Anterior cingulate cortex (tissue), 58 donors: ENCODE measurements at places on chromosomes 1 and 21.

GRCh38 chr1:208030288-208031091 lies 119.6 kb upstream of the CD34 start:
- no peak for DNase-seq

DNA sequence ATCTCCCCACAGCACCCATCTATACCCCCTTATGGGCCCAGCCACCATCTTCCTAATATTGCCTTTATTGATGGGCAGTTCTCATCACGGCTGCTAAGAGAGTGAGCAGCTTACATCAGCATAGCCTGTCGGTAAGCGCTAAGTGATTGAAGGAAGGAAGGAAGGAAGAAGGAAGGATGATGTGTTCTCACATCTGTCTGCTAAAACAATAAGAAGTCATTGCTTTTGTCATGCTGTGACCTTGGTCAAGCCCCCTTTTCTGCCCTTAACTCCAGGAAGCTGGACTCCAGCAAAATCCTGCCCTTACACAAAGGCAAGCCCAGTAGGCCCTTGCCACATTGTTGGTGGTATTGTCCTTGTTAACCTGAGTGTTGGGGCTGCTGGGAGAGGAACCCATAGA lies 165.0 kb downstream of the ETS2 start:
- DNase-seq = no peak

- no peak for DNase-seq
These were observed 113.5 kb downstream of the NTNG1 start for GRCh38 chr1:107254306-107254705.

- DNase-seq = no peak
These were observed 35.9 kb upstream of the PTGFRN start for GRCh38 chr1:116873680-116874271.

GRCh38 chr1:214708321-214708955 lies 105.4 kb downstream of the CENPF start:
- no peak for DNase-seq

- DNase-seq = no peak
These were observed 45.0 kb downstream of the VAV3 start for GRCh38 chr1:107919953-107920352.

- no peak for DNase-seq
These were observed 133.3 kb downstream of the PGBD5 start for GRCh38 chr1:230292689-230293389.

- DNase-seq = no peak
These were observed 707.2 kb upstream of the ADAMTS5 start for GRCh38 chr21:27674041-27674615.

- DNase-seq = no peak
These were observed 90.5 kb downstream of the NMNAT2 start for GRCh38 chr1:183327434-183328290.

GRCh38 chr1:88774151-88774556 lies 90.1 kb downstream of the PKN2 start:
- DNase-seq = no peak

GRCh38 chr1:53309802-53310201 lies 18.1 kb downstream of the LRP8 start:
- DNase-seq = no peak

DNA sequence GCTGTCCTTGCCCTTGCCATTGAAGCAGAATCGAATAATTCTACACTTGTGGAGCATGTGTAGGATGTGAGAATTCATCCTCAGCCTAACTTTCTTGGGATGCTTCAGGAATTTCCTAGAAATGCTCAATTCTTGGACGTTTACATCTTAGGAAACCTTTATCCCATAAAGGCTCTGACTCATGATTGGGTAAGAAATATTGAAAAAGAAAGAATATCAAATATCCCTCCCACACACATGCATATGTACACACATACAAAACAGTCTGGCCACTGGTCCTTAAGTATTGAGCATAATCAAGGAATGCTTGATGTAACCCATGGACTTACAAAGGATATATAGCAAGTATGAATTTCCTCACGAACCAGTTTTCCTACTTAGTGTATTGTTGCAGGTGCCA lies 83.9 kb upstream of the IPO9 start:
- DNase-seq = no peak

DNA sequence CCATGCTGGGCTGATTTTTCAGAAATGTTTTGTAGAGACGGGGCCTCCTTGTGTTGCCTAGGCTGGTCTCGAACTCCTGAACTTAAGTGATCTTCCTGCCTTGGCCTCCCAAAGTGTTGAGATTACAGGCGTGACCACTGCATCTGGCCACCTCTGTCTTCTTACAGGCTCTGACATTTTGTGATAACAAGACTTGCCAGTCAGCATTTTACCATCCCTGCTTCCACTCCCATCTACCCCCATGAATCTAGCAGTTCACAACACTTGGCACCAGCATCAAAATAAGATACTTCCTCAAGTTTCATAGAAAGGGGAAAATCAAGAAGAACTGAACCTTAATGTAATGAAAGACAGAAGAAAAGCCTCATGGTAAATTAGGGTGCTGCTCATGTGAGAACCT lies 32.4 kb downstream of the SLC35F3 start:
- DNase-seq = no peak

DNA sequence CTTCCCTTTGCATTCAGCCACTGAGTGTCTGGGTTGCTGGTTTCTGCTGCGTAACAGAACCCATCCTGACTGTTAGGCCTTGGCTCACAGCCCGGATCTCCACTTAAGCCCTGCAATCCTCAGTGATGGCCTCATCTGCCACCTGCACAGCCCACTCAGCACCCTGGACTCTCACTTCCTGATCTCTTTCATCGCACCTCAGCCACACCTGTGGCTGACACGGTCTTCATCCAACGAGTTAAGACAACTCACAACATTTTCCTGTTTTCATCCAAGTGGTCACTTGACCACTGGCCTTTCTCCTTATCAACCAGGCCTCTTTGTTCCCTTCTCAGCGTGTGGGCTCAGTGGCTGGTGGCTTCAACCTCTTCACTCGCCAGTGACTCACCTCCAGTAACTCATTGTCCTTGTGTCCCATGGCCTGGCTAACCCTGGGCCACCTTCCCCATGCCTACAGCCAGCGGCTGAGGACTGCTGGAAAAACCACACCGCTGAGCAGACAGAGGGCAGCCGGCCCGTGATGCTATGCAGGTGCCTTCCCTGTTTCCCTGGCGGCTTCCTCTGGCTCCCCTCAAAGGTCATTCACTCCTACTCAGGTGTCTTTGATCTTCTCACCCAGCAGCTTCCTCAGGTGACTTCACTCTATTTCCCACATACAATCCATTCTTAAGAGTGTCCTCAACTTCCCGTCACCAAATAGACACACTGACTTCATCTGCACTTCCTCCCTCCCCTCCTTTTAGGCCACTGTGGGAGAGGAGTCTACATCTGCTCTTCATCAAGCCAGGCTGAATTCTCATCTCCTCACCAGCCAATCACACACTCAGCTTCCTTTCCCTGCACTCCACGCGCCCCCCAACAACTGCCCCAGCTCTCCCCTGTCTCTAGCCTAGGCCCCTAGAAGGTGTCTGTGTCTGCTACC lies 19.9 kb upstream of the EDN2 start:
- DNase-seq = no peak

DNA sequence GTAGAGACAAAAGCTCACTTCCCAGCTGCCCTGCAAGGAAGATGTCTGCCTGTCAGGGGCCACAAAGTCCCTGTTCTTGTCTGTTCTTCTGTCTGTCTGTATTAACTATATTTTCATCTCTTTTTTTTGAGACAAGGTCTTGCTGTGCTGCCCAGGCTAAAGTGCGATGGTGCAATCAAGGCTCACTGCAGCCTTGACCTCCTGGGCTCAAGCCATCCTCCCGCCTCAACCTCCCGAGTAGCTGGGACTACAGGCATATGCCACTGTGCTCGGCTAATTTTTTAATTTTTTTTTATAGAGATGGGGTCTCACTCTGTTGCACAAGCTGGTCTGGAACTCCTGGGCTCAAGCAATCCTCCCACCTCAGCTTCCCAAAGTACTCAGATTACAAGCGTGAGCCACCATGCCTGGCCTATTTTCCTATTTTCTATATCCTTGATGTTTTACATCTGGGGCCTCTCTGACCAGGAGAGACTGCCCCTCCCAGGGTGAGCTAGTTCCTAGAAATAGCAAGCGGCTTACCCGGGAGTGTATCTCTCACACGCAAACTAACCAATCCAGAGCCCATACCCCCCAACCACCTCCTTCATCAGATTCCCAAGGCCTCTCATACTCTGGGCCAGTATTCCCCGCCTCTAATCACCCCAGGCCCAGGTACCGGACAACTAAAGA lies 5.4 kb upstream of the KLHDC7A start:
- DNase-seq = no peak

- no peak for DNase-seq
These were observed 18.1 kb downstream of the USP48 start for GRCh38 chr1:21764615-21765423.

GRCh38 chr1:226497276-226497833 lies 51.2 kb upstream of the STUM start:
- no peak for DNase-seq

GRCh38 chr1:226687426-226687825 lies 51.7 kb downstream of the ITPKB start:
- DNase-seq = peak; percentile 40

DNA sequence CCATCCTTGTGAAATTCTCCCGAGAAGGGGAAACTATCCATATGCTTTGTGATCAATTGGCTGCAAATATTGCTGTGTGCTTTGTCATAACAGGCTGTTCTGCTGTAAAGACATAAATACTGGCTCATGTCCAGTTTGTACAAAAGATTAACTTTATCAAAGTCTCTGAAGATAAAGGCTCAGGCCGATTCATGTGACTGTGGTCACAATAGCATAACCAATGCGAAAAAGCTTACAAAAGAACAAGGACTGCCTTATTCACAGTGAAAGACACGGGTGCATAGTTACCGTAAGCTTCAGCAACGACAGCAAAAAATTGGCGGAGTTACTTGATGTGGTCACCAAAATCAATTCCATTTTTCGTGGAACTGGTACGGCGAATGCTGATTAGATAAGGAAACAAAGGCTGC lies 173.6 kb upstream of the CHRM3 start:
- DNase-seq = peak; percentile 1

DNA sequence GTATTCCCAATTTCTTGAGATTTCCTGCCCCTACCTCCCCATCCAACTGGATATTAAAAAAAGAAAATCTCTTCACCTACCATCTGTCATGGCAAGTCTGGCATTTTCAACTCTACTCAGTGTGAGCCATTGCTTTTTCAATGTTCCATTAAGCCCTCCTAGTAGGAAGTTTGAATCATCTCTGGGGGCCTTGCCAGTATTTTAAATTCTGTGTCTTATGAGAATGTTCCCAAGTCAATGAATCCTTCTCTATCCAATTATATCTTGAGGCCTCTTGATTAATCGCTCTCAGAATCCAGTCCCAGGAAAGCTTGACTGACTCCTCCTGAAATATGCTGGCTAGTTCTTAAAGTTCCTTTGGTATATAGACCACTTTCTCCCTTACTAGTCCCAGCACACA lies 91.5 kb downstream of the NGF start:
- DNase-seq = no peak

- DNase-seq = no peak
These were observed 1.8 kb upstream of the WLS start for GRCh38 chr1:68234094-68234493.

DNA sequence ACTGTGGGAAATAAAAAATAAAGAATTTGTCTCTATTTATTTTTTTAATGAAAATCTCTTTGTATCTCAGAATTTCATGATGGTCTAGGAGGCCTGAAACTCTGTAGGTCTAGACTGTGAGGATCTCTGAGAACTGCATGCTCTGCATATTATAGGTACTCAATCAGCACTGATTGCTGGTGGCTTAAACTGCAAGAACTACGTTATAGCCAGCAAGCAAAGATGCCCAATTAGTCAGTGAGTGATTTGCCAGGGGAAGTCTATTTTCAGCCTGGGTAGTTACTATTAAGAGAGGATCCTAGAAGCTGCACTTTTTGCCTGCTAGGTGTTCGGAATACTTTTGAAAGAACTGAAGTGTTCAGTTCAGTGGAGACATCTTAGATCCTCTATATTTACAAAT lies 87.4 kb downstream of the GPR52 start:
- no peak for DNase-seq

GRCh38 chr1:52707927-52708655 lies 9.9 kb upstream of the COA7 start:
- no peak for DNase-seq

DNA sequence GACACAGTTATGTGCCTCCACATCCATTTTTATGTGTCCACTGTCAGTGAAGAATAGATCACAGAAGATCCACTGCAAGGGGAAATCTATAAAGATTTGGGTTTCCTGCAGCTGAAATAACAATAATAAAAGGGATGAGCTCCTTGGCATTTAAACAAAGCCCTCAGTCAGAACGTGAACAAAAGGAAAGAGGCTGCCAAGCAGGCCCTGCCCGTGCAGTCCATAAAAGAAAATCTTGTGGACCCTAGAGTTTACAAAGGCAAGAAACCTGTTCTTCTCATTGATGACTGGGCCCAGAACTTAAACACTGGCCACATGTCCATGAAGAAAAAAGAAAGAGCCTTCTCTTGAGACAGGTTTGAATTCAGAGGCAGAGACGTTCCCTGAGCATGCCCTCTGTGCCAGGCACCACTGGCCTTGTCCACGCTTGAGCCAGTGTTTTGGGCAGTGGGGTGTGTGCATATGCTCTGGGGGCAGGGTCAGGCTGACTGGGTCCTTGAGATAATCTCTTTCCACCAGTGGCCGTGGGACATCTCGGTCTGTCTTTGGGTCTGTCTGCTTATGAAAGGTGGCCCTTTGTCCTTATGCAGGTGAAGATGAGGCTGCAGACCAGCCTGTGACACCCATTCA lies 142.7 kb downstream of the HIVEP3 start:
- DNase-seq = no peak

DNA sequence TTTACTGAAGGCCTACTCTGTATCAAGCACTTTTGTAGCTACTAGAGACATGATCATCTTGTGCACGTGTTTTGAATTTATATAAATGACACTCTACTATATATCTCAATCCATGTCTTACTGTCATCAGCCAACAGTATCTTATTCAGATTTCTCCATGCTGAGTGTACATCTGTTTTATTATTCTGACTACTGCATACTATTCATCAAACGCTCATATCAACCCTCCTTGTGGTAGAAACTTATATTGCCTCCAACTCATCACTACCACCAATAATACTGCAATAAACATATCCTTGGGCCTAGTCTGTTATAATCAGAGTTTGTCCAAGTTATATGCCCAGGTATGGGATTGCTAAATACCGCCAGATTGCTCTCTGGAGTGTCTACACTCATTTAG lies 81.6 kb upstream of the IRF2BP2 start:
- DNase-seq = no peak

DNA sequence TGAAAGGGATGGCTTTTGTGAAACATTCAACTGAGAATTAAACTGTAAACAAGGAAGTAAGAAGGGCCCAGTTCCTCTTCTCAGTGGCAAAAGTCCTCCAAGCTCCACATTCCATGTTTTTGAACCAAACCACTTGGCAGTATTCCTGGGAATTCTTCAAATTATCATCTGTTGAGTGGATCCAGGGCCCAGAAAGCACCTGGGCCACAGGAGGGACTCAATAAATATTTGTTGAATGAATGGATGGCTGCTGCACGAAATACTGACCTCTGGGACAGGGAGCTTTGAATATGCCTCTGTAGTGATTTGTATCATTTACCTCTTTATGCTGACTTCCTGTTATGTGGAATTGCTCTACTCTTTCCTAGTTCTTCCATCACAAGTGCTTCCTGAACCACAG lies 4.7 kb downstream of the SLC35F3 start:
- DNase-seq = no peak
